ENCODE measurements at places on chromosomes 16 and 17.
A peak's percentile ranks its signal among the peaks of the same experiment; 100 is the strongest.

GRCh38 chr17:78376161-78376560 is 2.3 kb upstream of the PGS1 start:
- DNase-seq = no peak

DNA sequence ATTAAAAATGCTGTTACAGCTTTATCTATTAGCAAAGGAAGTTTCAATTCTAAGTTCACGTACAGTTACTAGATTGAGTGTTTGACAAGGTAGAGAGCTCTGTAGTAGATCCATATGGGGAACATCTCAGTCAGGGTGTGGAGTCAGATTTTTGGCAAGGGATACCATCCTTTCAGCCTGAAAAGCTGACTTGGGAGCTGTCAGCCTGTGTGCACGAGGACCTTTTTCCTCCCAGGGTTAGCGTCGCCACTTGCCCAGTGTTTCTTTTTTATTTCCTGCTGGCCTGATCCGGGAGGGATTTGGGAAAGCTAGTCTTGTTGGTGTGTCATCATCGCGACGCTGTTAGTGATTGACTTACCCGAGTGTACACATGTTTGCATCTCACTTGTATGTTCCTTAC is 29.5 kb downstream of the WWOX start:
- DNase-seq = no peak

DNA sequence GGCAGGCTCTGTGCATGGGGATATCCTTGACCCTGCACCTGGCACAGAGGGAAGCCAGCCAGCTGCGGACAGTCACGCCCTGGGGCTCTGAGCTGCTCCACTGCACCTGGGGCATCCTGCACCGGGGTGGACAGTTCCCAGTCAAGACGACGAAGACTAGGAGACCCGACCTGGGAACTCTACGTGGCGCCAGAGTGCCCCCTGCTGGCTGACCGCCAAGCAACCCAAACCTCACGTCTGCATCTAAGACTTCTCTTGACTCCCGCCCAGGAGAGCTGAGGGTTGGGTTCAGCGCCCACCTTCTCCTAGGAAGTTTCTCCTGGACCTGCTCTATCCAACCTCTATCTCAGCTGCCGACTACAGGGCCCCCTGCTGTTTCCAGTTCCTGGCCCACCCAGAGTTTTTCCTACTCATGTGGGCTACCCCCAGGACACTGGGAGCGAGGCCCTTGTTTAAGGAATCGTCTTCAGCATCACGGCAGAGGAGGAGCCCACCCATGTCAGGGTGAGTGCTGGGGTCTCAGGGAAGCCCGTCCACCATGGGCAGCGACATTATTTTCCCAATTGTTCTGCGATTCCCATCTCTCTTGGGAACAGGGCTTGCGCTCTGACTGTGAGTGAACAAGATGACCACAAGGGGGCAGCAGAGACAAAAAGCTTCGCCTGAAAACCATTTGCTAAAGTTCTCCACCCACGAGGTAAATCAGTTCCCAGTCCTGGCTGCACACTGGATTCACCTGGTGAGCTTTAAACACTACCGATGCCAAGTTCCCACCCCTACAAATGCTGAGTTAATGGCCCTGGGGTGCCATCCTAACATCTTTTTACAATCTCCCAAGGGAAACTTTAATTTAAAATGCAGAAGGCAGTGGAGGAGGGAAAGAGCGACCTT is 29.3 kb downstream of the TLE7 start:
- peak; percentile 70 for DNase-seq

DNA sequence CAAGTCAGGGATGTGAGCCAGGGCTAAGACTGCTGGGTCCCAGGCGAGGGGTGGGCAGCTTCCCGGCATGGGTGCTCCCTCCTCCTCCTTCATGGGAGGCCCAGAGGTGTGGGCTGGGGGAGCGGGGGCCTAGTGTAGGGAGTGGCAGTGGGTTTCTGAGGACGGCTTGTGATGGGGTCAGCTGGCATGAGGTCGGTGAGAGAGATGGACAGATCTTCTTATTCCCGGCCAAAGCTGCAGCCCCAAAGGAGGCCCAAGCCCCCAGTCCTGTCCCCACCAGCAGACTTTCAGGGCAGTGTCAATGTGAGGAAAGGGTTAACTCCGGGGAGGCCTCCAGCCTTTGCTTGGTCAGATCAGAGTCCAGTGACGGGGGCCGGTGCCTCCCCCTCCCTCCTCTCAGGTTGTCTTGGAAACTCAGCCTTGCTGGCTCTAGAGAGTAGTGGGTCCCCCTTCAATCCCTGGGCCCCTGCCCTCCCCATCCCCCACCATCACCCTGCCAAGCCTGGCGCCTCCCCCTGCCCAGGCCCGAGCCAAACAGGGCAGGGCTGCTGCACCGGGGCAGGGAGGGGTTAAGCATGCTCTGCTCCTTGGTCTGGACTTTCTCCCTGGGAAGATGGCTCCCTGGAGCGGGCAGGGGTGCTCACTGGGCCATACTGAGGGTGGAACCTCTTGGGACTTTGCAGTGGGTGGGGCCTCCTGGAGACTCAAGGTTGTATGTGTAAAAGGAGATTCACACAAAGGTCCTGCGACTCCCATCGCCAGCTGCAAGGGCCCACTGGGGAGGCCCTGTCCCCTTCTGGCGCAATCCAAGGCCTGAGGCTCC is 12.4 kb downstream of the NAT9 start:
- DNase-seq = no peak

DNA sequence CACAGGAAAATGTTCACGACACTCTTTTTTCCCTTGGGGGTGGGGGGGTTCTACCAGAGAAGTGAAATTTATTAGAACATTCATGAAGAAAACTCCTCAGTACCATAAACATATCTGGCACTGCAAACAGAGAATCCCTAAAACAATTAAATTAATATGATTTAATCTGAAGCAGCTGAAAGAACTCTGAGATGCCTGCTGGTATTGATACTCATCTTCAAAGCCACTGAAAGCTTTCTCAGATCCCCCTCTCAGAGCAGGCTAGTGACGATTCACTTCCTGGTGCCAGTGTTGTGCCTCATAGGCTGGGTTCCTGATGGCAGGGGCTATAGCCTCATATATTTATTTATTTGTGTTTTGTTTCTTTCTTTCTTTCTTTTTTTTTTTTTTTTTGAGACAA is 52.7 kb downstream of the MYH10 start:
- no peak for DNase-seq

- DNase-seq = no peak
Observed at GRCh38 chr17:57861000-57861789, 11.4 kb upstream of the MRPS23 start.

DNA sequence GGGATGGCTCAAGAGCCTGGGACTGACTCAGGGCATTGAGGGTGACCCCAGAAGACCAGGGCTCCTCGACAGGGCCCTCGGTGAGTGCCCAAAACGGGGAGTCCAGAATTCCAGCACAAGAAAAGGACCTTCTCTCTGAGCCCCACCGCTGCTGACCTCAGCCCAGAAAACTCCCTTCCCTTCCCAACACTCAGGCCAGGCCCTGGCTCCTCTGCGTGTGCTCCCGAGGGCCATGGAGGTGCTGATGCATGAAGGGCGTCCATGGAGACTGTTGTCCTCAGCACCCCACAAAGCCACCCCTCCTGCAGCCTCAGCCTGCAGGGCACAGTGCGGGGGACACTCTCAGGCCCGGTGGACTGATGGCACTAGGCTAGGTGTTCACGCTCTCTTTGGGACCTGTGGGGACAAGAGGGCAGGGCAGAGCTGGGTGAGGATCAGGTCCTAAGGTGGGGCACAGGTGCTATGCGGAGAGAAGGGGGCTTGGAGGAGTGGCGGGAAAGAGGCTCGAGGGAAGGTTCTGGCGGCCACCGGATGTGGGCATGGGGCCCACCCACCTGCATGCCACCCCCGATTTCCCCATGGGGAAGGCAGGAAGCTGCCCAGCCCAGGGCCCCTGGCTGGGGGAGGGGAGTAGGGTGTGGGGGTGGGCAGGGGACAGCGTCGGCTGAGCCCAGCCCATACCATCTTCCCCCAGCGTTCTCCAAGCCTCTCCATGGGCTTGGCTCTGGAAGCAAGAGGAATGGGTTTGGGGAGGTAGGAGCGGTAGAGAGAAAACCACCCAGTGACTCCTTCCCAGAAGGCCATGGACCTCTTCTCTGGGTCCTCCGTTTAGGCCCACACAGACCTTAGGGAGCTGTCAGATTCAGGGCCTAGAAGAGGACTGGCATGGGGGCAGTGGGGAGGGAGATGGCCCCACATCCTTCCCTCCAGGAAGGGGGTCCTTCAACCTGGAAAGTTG is 4.5 kb upstream of the TSPOAP1 start:
- DNase-seq = no peak

- no peak for DNase-seq
Observed at GRCh38 chr16:88608076-88608475, 30.3 kb upstream of the IL17C start.

GRCh38 chr16:65002265-65002664 is 119.6 kb downstream of the CDH11 start:
- peak; percentile 28 for DNase-seq

GRCh38 chr17:33438578-33438977 is 145.5 kb upstream of the ASIC2 start:
- DNase-seq = no peak

GRCh38 chr17:31470592-31470991 is 79.1 kb downstream of the RAB11FIP4 start:
- DNase-seq = no peak

GRCh38 chr17:72843591-72843990 is 248.9 kb downstream of the SLC39A11 start:
- no peak for DNase-seq

DNA sequence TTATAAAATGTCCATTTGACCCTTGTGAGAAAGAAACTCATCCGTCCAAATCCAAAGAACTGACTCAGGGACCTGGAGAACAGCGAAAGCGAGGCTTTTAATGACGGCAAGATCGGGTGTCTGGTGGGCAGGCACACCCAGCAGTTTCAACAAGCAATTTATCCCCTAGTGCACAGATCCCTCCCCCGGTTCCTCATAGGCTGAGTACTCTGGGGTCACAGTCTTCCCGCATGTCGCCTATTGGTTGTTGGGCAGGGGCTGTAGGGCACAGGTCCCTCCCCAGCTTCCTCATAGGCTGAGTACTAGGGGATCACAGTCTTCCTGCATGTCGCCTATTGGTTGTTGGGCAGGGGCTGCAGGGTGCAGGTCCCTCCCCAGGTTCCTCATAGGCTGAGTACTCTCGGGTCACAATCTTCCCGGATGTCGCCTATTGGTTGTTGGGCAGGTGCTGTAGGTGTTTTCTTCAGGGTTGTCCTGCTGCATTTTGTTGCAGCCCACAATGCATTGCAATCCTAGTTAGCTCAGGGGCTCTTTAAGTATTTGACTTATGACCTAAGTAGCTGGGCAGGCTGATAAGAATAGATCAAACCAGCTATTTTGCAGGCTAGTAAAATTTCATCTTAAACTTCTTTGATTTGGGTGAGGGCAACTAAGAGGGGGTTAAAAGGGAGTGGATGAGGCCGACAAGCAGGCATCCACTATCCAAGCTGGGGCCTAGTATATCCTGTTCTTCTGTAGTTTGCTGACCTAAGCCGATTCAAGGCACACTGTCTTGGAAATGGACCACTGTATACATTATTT is 3.6 kb upstream of the UTS2R start:
- no peak for DNase-seq

DNA sequence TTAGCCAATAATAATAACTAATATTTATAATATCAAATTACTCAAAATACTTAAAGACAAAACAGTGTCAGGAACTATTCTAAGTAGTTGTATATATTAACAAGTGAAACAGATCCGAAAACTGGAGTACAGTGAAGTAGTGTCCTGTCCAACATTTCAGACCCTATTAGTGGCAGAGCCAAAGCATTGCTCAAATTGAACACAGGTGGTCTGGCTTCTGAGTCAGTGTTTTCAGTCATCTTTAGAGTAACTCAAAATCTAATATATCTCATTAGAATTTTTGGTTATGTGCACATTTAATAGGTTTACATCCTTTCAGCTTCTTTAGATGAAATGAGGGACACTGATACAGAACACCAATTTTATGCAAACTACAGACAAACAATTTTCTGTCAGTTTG is 652.5 kb downstream of the CDH11 start:
- DNase-seq = no peak

GRCh38 chr17:66401364-66401763 is 99.0 kb downstream of the PRKCA start:
- no peak for DNase-seq

DNA sequence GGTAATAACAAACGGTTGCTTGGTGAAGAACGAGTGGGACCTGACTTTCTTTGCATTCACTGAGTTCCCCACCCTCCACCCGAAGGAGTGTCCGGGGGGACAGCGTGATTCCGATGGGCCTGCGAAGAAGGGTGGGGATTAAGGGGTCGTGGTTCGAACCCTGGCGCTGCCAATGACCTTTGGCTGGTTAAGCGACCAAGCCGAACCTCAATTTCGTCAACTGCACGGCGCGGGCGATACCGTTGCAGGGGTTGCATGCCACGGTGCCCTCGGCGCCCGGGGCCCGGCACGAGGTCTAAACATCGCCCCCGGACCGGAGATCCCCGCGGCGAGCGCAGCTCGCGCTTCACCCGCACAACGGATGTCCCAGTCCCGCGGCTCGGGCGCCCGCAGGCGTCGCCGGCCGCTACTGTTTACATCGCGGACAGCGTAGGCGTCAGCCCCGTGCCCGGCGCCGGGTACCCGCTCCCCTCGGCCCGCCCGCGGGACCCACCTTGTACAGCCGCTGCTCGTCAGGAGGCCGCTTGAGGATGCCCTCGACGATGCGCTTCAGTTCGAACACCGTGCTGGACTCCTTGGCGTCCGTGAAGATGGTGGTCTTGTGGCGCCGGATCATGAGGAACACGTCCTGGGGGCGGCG is 460 bp downstream of the ELOB start:
- no peak for DNase-seq

DNA sequence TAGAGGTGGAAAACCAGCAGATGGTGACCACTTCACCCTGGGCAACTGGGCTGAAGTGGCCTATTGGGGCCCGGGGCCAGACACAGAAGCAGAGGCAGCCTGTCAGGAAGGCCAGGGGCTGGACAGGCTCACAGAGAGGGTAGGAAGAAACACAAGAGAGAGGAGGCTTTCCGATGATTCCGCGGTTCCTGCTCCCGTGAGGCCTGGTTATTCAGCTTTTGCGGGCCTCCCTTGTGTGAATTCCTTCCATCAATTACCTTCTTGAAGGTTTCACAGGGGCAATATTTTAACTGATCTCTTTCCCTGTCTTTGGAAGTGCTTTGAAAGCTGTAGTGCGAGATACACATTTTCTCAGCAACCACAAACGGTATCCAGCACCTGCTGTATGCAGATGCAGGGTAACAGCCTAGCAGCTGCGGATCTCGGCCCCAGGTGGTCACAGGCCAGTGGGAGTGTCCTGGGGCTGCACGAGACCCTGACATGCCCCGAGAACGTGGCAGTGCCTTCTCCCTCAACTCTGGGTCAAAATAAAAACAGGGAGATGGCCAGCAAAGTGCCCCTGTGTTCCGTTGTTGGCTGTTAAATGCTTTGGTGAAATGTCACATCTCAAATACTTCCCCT is 11.6 kb upstream of the CMIP start:
- DNase-seq = no peak

DNA sequence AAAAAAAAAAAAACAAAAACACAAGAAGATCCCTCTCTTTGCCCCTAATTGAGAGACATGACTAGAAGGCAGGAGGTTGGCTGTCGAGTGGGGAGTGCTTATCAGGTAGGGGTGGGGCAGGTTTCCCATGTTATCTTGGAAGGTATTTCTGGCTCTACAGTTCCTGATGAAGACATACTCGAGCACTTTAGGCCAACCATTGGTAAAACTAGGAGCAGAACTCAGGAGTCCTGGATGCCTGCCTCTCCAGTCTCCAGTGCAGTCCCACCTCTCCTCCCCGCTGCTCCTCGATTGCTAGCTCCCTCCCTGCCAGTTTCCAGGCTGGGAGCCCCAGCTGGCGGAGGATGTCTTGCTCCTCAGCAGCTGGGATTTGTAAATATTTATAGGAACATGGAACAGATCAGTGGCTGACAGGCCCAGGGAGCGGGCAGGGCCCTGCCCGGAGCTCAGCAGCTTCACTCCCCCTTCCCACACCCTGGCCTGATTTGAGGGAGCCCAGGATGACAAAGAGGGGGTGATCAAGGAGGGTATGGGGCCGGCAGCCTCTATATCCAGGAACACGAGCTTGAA is 11.4 kb upstream of the C1QL1 start:
- DNase-seq = no peak

Data from muscle of arm (tissue), 14 donors.